Astrocyte (in vitro differentiated cells and primary cell): ENCODE measurements at places on chromosomes 16 and 17. TPM values are rescaled to one million over a fixed set of nuclear protein-coding genes. Genes with fewer than 3 reads are reported as not detected.
A peak's percentile ranks its signal among the peaks of the same experiment; 100 is the strongest.

Gene ARL4D
- 19.7 and 26.3 TPM in 2 replicates for total RNA-seq

- no peaks in the 10 kb centered on the region for H3K27me3 ChIP-seq
- DNase-seq = no peak
- H3K36me3 ChIP-seq = no peaks in the 10 kb centered on the region
- H3K4me3 ChIP-seq = no peak overlapping the region
Observed at GRCh38 chr16:10333321-10334032, 52.4 kb upstream of the ATF7IP2 start.

- H3K4me1 ChIP-seq = no peaks in the 10 kb centered on the region
- H3K27me3 ChIP-seq = no peaks in the 10 kb centered on the region
- H3K36me3 ChIP-seq = peaks cover 2% of the 10 kb centered on the region
- H3K4me3 ChIP-seq = no peak overlapping the region
Observed at GRCh38 chr16:82156761-82157533, 13.1 kb downstream of the MPHOSPH6 start.

- H3K27me3 ChIP-seq = no peaks in the 10 kb centered on the region
- no peak overlapping the region for H3K4me3 ChIP-seq
- DNase-seq = no peak
- no peaks in the 10 kb centered on the region for H3K36me3 ChIP-seq
Observed at GRCh38 chr16:88060524-88061219, 109.4 kb downstream of the BANP start.

GRCh38 chr17:59761385-59762048 lies 54.1 kb downstream of the VMP1 start:
- H3K4me3 ChIP-seq = peak overlapping the region; percentile 20
- no peaks in the 10 kb centered on the region for H3K36me3 ChIP-seq
- H3K4me1 ChIP-seq = peaks cover 55% of the 10 kb centered on the region
- no peaks in the 10 kb centered on the region for H3K27me3 ChIP-seq
- peak; percentile 98 for DNase-seq

DNA sequence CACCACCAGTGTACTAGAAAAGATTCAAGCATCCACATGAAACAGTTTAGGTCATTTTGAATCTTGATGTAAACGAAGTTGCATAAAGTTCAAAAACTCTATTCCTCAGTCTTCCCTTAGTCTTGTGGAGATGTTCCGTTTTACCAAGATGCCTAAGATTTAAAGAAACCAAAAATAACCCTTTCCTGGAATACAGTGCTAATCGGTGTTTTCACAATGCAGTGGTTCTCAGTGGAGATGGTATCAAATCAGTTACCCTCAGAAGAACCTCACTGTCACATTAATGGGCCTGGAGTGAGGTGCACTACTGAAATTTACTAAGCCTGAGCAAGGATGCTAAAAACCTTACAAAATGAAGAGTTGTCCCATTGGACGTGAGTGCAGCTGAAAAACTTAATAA lies 9.1 kb downstream of the PTRH2 start:
- DNase-seq = no peak
- no peak overlapping the region for H3K27ac ChIP-seq
- H3K4me1 ChIP-seq = no peaks in the 10 kb centered on the region
- peaks cover 71% of the 10 kb centered on the region for H3K36me3 ChIP-seq

- peaks cover under 1% of the 10 kb centered on the region for H3K27me3 ChIP-seq
- no peak overlapping the region for H3K4me3 ChIP-seq
- no peaks in the 10 kb centered on the region for H3K4me1 ChIP-seq
- H3K36me3 ChIP-seq = no peaks in the 10 kb centered on the region
- no peak for DNase-seq
Observed at GRCh38 chr16:1341495-1342420, 8.3 kb downstream of the BAIAP3 start.

DNA sequence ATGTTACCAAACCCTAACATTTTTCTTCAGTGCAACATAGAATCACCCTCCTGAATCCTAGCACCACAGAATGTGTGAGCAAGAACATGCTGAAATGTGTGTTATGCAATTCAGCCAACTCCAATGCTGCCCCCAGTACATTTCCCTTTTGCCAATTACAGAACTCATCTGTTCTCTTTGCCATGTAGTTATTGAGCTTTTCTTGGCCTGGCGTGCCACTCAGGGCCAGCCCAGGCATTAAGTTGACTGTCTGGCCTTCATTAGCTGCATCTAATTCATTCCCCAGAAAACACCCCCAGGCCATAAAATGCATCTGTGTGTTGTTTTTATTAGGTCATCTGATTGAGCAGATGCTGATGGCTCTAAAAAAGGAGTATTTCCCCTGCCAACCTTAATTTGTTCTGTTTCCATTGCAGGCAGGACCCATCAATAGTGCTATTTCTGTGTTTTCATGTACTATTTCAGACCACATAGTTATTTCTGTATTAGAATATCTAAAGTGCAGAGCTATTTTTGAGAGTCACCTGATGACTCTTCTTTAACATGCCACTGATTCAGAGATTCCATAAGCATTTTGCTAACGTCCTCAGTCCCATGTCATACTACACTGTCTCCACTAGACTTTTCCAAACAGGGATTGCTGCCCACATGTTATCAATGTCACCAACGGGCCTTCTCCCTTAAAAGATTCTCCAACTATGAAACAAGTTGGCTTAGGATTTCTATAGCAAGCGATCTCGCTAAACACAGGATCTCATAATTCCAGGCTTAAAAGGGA lies 969.7 kb downstream of the CDH11 start:
- no peak overlapping the region for H3K27ac ChIP-seq
- H3K36me3 ChIP-seq = no peaks in the 10 kb centered on the region
- H3K4me1 ChIP-seq = no peaks in the 10 kb centered on the region
- H3K4me3 ChIP-seq = no peak overlapping the region

- H3K27ac ChIP-seq = no peak overlapping the region
- H3K36me3 ChIP-seq = no peaks in the 10 kb centered on the region
- H3K27me3 ChIP-seq = no peaks in the 10 kb centered on the region
- H3K4me3 ChIP-seq = no peak overlapping the region
- peak; percentile 46 for DNase-seq
- H3K4me1 ChIP-seq = peaks cover 28% of the 10 kb centered on the region
Observed at GRCh38 chr16:47139561-47140185, 4.1 kb downstream of the NETO2 start.

Gene NPIPB13
- total RNA-seq = 7.7 and 12.3 TPM in 2 replicates

- no peaks in the 10 kb centered on the region for H3K27me3 ChIP-seq
- H3K36me3 ChIP-seq = no peaks in the 10 kb centered on the region
- H3K4me3 ChIP-seq = no peak overlapping the region
Observed at GRCh38 chr17:55458978-55459377, 37.3 kb upstream of the MMD start.

DNA sequence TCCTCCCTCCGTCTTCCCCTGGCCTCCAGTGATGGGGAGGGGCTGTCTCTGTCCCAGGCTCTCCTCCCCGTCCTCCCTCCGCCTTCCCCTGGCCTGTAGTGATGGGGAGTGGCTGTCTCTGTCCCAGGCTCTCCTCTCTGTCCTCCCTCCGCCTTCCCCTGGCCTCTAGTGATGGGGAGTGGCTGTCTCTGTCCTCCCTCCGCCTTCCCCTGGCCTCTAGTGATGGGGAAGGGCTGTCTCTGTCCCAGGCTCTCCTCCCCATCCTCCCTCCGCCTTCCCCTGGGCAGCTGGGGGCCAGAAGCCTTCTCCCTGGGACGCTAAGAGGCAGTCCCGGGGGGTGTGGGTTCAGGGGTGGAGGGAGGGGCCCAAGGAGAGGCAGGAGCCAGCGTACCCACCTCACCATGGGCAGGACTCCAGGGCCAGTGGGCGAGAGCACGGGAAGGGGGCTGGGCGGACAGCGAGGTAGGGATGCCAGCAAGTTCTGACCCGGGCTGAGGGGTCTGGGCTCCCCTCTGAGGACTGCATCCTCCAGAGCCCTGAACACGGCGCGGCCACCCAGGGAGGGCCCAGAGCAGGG lies 14.8 kb downstream of the UTS2R start:
- DNase-seq = no peak
- H3K27me3 ChIP-seq = peaks cover 9% of the 10 kb centered on the region
- no peak overlapping the region for H3K27ac ChIP-seq
- H3K4me3 ChIP-seq = no peak overlapping the region
- H3K36me3 ChIP-seq = no peaks in the 10 kb centered on the region
- no peaks in the 10 kb centered on the region for H3K4me1 ChIP-seq

DNA sequence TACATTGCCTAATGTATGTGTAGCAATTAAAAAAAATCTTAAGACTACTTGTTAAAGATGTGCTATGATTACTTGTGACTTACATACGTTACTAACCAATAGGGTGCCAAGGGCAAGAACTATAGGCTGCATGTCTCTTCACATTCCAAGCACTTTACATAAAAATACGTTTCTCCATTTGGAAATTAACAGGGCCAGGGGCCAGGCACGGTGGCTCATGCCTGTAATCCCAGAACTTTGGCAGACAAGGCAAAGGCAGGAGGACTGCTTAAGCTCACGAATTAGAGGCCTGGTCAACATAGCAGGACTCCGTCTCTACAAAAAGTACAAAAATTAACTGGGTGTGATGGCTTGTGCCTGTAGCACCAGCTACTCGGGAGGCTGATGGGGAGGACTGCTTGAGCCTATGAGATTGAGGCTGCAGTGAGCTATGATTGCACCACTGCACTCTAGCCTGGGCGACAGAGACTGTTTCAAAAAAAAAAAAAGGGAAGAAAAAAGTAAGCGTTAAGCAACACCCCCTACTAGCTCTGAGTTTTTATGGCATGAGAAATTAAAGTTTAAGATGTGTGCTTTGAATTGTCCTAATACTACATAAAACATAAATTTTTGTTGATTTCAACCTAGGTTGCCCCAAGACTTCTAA lies 12.3 kb downstream of the PSMD12 start:
- H3K4me1 ChIP-seq = peaks cover 2% of the 10 kb centered on the region
- no peak overlapping the region for H3K27ac ChIP-seq
- H3K36me3 ChIP-seq = peaks cover 49% of the 10 kb centered on the region
- no peak overlapping the region for H3K4me3 ChIP-seq

Gene E4F1
- total RNA-seq = 22.5 and 22.8 TPM in 2 replicates

Gene GRIN2A
- total RNA-seq = 0.53 and 0.68 TPM in 2 replicates

Gene ATP1B2
- 0.65 and 0.89 TPM in 2 replicates for total RNA-seq

GRCh38 chr16:50021544-50021943 lies 3.5 kb upstream of the CNEP1R1 start:
- peaks cover 9% of the 10 kb centered on the region for H3K4me1 ChIP-seq
- no peak for DNase-seq
- peaks cover 5% of the 10 kb centered on the region for H3K27me3 ChIP-seq
- no peak overlapping the region for H3K4me3 ChIP-seq
- H3K27ac ChIP-seq = no peak overlapping the region

DNA sequence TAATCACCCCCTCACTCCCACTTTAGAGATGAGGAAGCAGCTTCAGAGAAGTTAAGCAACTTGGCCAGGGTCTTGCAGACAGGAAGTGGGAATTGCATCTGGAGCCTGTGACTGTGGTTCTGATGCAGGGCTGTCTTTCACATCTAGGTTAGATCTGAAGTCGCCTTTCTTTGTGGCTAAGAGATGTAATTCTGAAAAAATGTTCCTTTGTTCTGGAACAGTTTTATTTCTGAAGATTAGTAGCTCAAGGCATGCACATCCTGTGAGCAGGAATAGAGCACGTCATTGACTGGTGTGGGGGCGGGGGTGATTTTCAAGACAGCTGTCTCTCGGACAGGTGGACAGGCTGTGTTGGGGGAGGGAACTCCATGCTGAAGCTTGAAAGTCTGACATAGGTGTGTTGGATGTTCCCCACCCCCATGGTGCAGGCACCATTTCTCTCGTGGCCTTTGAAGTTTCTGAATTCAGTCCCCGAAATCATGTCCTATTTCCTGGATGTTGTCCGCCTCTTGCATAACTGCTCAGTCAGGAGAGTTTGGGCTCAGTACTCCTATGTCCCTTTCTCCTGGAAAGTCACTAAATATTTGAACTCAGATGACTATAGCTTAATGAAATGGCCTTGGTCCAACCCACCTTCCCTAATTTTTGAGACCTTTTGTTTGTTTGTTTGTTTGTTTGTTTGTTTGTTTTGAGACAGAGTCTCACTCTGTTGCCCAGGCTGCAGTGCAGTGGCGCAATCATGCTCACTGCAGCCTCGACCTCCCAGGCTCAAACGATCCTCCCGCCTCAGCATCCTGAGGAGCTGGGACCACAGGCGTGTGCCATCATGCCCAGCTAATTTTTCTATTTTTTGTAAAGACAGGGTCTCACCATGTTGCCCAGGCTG lies 21.0 kb upstream of the HERPUD1 start:
- peaks cover 38% of the 10 kb centered on the region for H3K4me1 ChIP-seq
- no peaks in the 10 kb centered on the region for H3K36me3 ChIP-seq
- no peaks in the 10 kb centered on the region for H3K27me3 ChIP-seq
- H3K4me3 ChIP-seq = no peak overlapping the region
- DNase-seq = peak; percentile 97

DNA sequence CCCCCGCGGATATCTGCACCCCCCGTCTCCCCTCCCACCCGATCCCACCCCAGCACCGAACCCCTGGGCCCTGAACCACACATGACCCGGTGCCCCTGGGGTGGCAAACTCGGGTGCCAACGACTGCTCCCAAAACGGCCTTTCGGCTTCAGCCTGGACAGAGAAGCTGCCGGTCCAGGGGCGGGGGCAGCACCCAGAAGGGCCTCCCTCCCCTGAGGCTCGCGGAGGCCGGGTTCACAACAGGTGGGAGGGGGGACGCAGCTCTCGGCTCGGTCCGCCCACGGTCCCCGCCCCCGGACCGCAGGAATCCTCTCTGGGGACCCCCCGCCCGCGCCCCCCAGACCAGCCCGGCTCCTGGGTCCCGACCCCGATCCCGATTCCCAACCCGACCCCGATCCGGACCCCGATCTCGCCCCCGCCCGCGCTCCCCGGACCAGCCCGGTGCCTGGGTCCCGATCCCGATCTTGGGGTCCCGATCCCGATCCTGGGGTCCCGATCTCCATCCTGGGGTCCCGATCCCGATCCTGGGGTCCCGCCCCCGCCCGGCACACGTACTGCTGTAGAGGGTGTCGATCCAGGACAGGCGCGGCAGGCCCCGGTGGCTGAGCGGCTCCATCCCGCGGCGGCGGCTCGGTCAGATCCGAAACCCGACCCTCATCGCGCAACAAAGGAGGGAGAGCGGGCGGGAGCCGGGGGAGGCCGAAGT lies 516 bp downstream of the ABR start:
- no peaks in the 10 kb centered on the region for H3K27me3 ChIP-seq
- H3K4me3 ChIP-seq = peak overlapping the region; percentile 52
- H3K36me3 ChIP-seq = no peaks in the 10 kb centered on the region

Gene CXCL16
- 2.2 and 3.2 TPM in 2 replicates for total RNA-seq

Gene LGALS9B
- not detected in 2 replicates for total RNA-seq

- H3K4me3 ChIP-seq = no peak overlapping the region
- H3K4me1 ChIP-seq = no peaks in the 10 kb centered on the region
- peak; percentile 42 for DNase-seq
- H3K27ac ChIP-seq = no peak overlapping the region
- H3K27me3 ChIP-seq = no peaks in the 10 kb centered on the region
Observed at GRCh38 chr16:81838794-81839193, 59.7 kb downstream of the PLCG2 start.
